ENCODE measurements at places on chromosomes 3 and 15.
A peak's percentile ranks its signal among the peaks of the same experiment; 100 is the strongest.

DNA sequence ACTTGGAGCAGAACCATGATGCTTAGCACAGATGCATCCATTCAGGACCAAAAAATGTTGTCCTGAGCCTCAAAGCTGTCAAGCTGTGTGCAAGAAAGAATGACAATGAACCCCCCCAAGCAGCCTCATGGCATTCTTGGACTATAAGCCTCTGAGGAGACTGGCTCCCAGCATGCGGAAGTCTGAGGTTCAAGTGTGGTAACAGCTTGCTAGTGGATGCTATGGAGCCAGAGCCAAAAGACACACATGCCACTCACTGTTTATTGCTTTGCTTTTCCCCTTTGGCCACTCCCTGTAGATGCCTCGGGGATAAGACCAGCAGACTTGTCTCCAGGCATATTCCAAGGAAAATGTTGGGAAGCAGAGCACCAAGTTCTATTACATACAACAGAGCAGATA is 38.2 kb upstream of the SNRK start:
- DNase-seq, result no peak

DNA sequence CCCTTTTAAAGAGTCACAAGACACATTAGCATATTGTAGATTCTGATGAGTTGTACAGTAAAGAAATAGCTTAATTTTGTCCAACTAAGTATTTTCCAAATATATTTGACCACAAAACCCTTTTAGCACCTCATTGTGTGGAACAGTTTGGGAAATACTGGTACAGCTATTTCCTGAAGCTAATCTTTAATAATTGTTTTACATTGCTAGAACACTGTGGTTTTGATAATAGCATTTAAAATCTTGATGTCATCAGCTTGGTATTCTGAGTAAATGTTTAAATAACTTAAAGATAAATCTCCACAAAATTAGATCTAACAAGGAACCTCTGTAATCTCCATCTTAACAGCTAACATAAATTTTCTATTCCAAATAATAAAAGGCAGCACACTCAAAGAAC is 140.0 kb upstream of the MLF1 start:
- DNase-seq, result no peak

DNA sequence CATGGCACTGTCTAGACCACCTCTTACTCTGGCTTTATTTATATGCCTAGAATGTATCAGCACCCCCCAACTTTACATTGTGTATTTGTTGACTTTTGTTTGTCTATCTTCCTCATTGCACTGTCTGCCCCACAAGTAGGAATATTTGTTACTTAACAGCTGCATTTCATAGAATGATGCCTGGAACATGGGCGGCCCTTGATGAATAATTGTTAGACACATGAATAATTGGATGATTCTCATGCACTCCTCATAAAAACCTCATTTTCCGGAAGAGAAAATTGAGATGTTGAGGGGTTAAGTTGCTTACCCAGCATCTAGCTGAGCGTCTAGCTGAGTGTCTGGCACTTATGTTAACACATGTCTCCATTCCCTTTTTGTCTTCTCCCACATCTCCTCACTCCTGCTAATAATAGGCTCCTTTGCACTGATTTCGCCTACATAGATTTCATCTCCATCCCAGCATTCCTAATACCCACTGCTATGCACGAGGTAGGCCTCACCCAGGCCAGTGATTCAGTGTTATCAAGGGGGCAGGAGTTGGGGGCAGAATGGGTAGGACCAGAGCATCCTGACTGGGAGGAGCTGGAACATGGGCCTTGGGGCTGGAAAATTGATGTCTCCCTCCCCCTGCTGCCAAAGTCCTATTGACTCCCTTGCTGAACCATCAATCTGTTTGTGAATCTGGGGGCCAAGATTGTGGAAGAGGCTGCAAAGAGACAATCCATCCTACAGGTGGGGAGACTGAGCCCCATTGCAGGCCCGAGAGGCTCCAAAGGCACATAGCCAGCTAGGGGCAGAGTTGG is 7.8 kb upstream of the WNT7A start:
- no peak for DNase-seq

GRCh38 chr15:96328181-96328876 is 2.2 kb upstream of the NR2F2 start:
- DNase-seq, result no peak

DNA sequence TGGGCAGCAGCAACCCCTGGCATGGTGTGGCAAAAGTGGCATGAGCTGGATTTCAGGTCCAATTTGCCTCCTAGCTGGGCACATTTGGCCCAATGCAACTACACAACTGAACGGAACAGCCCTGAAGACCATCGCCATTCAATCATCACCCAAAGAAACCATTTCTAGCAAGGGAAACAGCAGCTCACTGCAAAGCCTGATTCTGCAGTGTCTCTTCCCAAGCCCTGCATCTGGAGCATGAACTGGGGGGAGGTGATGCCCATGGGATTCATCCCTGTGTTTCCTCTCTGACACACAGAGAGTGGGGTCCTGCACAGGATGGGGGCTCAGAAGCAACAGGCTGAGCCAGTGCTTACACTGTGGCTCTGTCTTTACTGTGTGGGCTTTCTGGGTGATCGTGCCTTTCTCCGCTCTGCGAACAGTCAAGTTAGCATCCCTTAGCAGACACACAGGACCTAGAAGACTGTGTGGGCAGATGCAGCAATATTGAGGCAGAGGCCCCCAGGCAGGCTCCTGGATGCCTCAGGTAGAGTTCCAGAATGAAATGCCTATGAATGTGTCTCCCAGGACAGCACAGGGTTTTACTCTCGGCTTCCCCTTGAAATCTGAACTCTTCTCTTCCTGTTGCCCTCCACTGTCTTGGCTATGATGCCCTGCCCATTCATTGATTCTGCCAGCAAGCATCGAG is 91.1 kb upstream of the ALDH1A3 start:
- no peak for DNase-seq

GRCh38 chr3:191355406-191355805 is 25.1 kb upstream of the UTS2B start:
- DNase-seq, result no peak

- DNase-seq, result no peak
These were observed 41.0 kb downstream of the AQP9 start for GRCh38 chr15:58179206-58179605.

- DNase-seq, result no peak
These were observed 21.3 kb upstream of the SCAANT1 start for GRCh38 chr3:63933459-63933858.

DNA sequence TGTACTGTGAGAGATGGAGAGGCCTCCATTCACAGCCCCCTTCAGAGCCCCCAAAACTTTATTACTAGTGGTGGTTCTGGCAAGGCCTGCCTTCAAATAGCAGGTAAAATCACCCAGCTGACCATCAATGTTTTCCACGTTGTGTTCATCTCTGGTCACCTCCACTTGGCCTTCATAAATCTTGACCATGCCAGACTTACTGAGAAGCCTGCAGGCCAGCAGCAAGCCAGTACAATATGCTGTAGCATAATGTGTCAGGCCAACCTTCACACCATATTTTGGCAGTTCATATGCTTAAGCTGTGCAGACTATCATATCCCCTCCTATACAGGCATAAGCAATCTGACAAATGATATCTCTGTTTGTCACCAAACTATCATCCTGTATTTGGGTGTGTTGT is 62.1 kb downstream of the ZNF621 start:
- DNase-seq, result no peak

- DNase-seq, result peak; percentile 54
These were observed 638 bp downstream of the WDR5B start for GRCh38 chr3:122415104-122415744.

DNA sequence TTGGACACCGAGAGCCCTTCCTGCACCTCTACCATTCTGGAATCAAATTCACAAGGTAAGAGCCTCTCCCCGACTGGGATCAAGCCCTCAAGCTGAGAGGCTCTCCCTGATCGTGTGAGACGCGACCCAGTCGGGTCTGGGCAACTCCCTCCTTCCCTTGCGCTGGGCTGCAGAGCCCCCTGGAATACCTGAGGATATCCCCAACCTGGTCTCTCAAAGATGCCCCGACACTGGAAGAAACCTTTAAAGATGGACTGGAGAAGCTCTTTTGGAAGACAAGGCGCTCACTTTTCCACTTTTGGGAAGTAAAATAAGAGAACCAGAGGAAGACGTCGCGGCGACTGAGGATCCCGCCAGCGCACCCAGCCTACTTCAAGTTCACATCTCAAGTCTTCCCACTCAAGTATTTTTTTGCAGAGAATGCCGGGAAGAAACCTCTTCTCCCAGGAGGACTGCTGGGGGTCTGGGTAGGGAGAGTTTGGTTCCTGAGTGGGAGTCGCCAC is 33.8 kb downstream of the ZIC4 start:
- no peak for DNase-seq

GRCh38 chr3:50122661-50123391 is 32.3 kb upstream of the SEMA3F start:
- no peak for DNase-seq

DNA sequence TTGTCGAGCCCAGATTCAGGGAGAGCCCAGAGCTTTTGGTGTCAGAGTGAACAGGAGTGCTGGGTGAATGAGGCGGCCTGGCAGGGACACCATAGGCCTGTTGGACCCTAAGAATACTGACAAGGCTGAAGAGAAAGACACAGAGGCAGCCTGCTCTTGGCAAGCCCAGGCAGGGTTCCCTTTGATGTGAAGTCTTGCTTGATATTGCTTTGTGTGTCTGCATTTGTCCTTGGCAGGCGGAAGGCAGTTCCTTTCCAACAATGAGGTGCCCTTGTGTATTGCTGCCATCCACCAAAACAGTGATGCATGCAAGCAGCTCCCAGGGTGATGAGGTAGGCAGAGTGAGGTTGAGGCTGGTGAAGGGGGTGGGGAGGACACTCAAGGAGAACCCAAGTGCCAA is 152.7 kb upstream of the TSC22D2 start:
- no peak for DNase-seq

DNA sequence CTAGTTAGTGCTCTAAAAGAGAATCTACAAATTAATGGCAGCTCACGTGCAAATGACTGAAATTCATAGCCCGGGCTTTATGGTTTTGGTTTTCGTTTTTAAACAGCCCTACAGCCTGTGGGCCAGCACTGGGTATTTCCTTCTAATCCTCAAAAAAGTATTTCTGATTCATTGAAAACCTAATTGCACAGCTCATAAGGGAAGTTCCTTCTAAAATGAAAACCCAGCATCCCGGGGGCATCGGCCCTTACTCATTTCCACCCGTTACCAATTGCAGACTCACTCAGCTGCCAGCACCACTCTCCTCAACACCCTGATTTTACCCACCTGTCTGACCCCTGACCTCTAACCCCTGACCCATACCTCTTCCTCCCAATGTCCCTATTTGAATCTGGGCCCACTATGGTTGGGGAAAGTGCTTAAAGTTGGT is 59.5 kb upstream of the ZNF148 start:
- no peak for DNase-seq

- no peak for DNase-seq
These were observed 186.2 kb upstream of the CADPS start for GRCh38 chr3:63061449-63061848.

GRCh38 chr3:156519758-156520162 is 35.2 kb downstream of the SSR3 start:
- DNase-seq, result no peak

GRCh38 chr3:77707281-77707680 is 667.4 kb downstream of the ROBO2 start:
- no peak for DNase-seq

DNA sequence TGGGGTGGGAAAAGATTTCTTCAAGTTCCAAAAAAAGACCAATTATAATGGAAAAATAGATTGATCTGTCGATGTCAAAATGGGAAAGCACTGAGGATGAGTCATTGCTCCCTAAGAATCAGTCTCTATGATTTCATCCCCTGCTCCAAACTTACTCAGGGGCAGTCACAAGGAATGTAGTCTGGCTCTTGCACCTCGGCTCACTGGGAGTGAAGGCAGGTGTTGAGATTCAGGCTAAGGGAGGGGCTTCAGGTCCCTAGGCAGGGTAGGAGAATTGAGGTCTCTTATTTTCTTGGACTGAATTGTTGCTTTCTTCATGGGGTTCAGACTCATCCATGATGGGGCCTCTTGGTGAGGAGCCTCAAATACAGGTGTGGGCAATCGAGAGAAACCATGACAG is 14.2 kb downstream of the ESYT3 start:
- DNase-seq, result no peak

DNA sequence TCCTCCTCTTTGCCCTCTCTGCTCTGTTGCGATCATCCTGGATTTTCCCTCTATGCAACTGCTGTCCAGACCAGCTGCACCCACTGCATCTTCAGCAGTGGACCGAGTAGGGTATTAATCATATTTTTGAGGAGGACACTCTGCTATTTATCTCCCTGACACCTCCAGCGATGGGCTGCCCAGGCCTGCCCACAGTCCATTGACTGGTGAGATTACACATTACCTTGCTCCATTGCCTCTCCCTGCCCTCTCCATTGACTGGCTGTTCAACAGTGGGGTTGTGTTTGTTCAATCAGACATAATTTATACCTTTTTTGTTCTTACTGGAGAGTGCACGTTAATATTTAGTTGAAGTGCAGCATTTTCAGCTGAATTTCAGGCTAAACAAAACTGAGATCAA is 559.3 kb upstream of the ARRDC4 start:
- DNase-seq, result no peak

All from COLO829 (cell line).